Temporal lobe (tissue), 4 donors: ENCODE measurements at places on chromosomes 4 and X. TPM values are rescaled to one million over a fixed set of nuclear protein-coding genes. Genes with fewer than 3 reads are reported as not detected.

Gene SPATA4
- 0.49 TPM for total RNA-seq

Gene USP17L21
- not detected for total RNA-seq

Gene SLC49A3
- total RNA-seq, result 0.49 TPM

Gene MAD2L1
- 5.7 TPM for total RNA-seq

Gene YIPF7
- total RNA-seq, result 2.0 TPM

Gene DAPP1
- 0.25 TPM for total RNA-seq
